ENCODE measurements at places on chromosomes 12 and 14.

GRCh38 chr14:77245820-77246219, 25.2 kb downstream of the NGB start:
- no peak for DNase-seq

GRCh38 chr14:91420686-91421085, 3.1 kb upstream of the CCDC88C start:
- no peak for DNase-seq

DNA sequence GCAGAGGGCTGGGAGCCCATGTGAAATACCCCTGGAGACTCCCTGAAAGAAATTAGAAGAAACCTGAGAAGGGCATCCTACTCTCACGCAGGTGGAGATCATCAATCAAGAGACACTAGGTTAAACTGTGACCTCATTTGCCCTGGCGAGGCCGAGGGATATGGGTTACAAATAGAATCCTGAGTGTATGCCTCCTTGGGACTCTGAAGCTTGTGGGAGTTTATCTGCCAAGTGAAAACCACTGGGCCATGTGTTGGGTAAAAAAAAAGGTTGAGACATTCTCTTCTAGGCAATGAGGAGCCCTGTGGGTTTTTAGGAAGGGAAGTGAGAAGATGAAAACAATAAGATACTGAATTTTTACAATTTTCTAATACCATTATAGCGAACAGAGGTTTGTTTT, 160.7 kb upstream of the ARID2 start:
- no peak for DNase-seq

DNA sequence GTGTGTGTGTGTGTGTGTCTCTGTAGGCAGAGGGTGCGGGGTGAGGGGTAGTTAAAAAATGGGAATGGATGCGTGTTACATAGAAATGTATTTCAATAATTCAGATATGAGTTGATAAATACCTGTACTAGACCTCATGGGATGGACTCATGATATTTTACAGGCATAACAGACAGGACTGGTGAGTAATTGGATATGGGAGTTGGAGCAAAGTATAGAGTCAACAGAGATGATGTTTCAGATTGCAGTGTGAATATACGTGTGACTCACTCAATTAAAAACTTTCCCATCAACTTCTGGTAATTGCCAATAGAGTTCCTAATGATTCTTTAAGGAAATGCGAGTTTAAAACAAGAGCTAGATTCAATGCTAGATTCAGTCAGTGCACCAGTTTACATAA, 711.9 kb downstream of the C12orf50 start:
- DNase-seq = no peak

- no peak for DNase-seq
Observed at GRCh38 chr14:81638656-81639280, 105.1 kb upstream of the SEL1L start.

DNA sequence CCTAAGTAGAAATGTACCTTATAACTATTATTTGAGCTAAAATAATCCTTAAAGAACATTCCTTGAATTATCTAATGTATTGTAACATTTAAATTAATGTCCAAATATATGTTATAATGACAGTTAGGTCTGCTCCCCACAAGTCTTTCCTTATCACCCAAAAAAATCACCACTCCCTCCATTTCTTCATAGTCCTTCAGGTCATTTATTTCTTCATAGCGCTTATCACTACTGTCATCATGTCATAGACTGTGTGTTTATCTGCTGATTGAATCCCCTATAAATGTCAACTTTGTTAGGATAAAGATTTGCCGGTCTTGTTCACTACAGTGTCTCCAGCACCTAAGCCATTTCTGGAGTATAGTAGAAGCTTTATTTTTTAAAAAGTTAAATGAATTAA, 12.0 kb downstream of the LUM start:
- no peak for DNase-seq

- DNase-seq = no peak
Observed at GRCh38 chr12:111215881-111216280, 153.0 kb downstream of the PHETA1 start.

DNA sequence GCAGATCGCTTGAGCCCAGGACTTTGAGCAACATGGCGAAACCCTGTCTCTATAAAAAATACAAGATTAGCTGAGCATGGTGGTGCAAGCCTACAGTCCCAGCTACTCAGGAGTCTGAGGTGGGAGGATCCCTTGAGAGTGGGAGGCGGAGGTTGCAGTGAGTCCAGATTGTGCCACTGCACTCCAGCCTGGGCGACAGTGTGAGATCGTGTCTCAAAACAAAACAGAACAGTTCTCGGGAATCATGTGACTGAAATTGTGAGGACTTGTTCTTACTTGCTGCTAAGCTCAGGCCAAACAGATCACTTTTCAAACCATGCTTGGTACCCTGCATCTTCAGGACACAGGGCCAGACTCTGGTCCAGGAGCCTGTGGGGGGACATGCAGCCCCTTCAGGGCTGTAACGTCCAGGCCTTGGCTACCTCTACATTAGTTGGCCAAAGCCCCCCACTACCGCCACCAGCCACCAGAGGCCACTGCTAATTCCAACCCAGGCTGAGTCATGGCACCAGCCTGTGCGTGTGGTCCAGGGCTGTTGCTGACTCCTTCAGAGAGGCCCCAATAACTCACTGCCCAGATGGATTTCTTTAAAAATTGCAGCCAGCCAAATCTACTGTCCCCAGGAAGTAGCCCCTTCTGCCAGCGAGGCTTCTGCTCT, 33.4 kb upstream of the SYNDIG1L start:
- DNase-seq = no peak

DNA sequence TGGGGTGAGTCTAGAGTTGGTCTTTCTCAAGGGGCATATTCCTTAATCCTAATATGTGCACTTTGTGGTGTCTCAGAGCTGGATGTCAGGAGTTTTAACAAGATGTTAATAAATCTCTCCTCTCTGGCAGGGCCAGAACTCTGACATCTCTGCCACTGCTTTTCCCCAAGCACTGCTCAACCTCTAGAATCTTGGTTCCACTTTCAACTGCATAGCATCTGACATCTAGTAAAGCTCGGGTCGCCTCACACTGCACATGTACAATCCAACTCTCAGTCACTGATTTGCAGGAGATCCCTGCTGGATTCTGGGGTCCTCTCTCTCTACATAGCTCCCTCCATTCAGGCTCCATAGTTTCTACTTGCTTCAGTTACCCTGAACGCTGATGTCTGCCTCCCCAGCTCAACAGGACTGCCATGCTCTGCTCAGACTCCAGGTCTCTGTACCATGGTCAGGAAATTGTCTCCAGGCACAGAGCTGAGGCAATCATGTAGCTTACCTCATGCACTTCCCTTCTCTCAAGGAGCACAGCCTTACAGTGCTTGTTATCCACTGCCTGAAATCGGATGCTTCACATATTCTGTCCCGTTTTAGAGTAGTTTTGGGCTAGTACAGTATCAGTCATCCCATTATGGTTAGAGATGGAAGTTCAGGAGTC, 1.6 kb downstream of the PTCSC3 start:
- DNase-seq = no peak

All from T1000 (cell line).